ENCODE measurements at places on chromosomes 4 and X. TPM values are rescaled to one million over a fixed set of nuclear protein-coding genes. Genes with fewer than 3 reads are reported as not detected.

GRCh38 chrX:135982860-135983259 is 2.4 kb upstream of the SLC9A6 start:
- no peaks in the 10 kb centered on the region for H3K27me3 ChIP-seq
- no peak overlapping the region for H3K4me3 ChIP-seq
- DNase-seq: no peak
- H3K36me3 ChIP-seq: no peaks in the 10 kb centered on the region

- DNase-seq: no peak
- H3K27me3 ChIP-seq: no peaks in the 10 kb centered on the region
- no peak overlapping the region for H3K27ac ChIP-seq
- peak overlapping the region; percentile 99 for H3K4me3 ChIP-seq
- peaks cover 5% of the 10 kb centered on the region for H3K36me3 ChIP-seq
- no peaks in the 10 kb centered on the region for H3K4me1 ChIP-seq
Measured at GRCh38 chr4:39365360-39365759, 802 bp downstream of the RFC1 start.

GRCh38 chr4:176988226-176988625 is 195.5 kb upstream of the VEGFC start:
- no peak for DNase-seq
- H3K36me3 ChIP-seq: no peaks in the 10 kb centered on the region
- H3K4me3 ChIP-seq: no peak overlapping the region
- peaks cover 6% of the 10 kb centered on the region for H3K4me1 ChIP-seq

- no peaks in the 10 kb centered on the region for H3K27me3 ChIP-seq
- no peak overlapping the region for H3K4me3 ChIP-seq
- no peak for DNase-seq
- no peak overlapping the region for H3K27ac ChIP-seq
Measured at GRCh38 chrX:40291553-40291952, 193.8 kb upstream of the BCOR start.

DNA sequence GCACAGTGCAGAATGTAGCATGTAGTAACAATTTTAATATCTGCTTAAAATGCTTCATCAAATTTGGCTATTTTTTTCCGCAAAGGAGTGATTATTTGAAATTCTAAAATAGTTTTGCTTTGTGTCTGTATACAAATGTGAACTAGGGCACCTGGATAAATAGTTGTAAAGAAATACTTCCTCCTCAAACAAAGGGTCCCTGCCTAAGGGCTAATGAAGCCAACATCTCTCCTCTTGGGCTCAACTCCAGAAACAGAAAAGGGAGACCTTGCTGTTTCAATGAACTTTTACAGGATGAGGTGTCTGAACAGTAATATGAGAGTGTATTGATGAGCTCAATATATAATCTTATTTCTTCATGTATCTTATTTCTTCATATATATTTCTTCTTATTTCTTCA is 30.8 kb upstream of the SCOC start:
- H3K27me3 ChIP-seq: no peaks in the 10 kb centered on the region
- no peaks in the 10 kb centered on the region for H3K36me3 ChIP-seq
- DNase-seq: no peak
- peaks cover 11% of the 10 kb centered on the region for H3K4me1 ChIP-seq
- H3K4me3 ChIP-seq: no peak overlapping the region

DNA sequence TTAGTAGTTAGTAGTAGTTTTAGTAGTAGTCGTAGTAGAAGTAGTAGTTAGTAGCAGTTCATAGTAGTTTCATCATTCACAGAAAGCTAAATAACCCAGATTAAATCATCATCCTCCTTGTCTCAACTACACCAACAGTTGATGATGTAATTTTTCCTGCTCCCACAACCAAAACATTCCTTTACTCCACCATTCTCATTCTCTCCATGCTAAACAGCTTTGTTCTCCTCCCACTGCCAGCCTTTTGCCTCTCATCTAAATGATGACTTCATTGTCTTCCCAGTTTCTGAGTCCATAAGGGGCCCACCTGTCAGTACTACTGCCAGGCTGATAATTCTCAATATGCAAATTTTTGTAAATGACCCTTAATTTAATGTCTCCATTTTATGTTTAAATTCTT is 68.9 kb downstream of the ARHGAP24 start:
- no peak overlapping the region for H3K27ac ChIP-seq
- no peaks in the 10 kb centered on the region for H3K4me1 ChIP-seq
- no peaks in the 10 kb centered on the region for H3K36me3 ChIP-seq
- H3K4me3 ChIP-seq: no peak overlapping the region

Gene UGT2A1
- total RNA-seq: not detected

Gene ALG13
- 77.2 TPM for total RNA-seq

Gene SLC10A6
- not detected for total RNA-seq

Gene SLC7A11
- total RNA-seq: 6.5 TPM

Gene SPANXD
- not detected for total RNA-seq

Gene BRS3
- not detected for total RNA-seq

DNA sequence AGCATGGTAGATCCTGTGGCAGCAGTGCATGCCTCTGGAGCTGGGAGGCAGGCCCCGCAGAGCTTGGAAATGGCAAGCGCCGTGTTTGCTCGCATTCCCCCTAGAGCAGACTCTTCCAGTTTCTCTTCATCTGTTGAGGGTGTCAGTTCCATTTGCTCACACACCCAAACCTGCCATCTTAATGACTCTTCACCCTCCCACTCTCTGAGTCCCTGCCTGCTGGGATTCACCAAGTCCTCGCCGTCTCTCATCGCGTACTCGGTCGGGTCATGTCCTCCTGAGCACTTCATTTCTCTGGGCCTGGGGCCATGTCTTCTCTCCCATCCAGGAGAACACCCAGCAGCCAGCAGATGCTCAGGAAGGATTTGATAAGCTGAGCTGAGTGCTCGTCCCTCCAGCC is 16.9 kb downstream of the ZBTB49 start:
- no peak overlapping the region for H3K27ac ChIP-seq
- H3K27me3 ChIP-seq: no peaks in the 10 kb centered on the region
- H3K4me1 ChIP-seq: no peaks in the 10 kb centered on the region
- DNase-seq: peak; percentile 29
- H3K4me3 ChIP-seq: no peak overlapping the region
- peaks cover 25% of the 10 kb centered on the region for H3K36me3 ChIP-seq

Gene PNPLA4
- 27.9 TPM for total RNA-seq

DNA sequence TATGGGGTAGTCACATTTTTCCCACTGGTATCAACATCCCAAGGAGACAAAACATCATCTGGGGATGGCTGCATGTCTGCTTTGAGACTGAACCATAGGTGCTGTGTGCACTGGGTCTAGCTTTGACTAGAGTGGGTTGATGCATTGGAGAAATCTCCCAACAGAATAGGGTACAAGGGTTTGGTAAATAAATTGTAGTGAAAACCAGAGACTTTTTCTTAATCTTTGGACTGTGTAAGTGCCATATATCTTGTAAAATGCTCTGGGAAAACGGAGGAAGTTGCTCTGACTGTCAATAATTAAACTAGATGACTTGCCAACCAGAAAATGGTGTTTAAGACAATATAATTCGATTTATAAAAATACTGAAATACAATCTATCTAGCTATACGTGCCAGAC is 1064.0 kb upstream of the SLIT2 start:
- no peak overlapping the region for H3K4me3 ChIP-seq
- no peak for DNase-seq
- no peaks in the 10 kb centered on the region for H3K27me3 ChIP-seq
- H3K27ac ChIP-seq: no peak overlapping the region
- no peaks in the 10 kb centered on the region for H3K4me1 ChIP-seq
- no peaks in the 10 kb centered on the region for H3K36me3 ChIP-seq

DNA sequence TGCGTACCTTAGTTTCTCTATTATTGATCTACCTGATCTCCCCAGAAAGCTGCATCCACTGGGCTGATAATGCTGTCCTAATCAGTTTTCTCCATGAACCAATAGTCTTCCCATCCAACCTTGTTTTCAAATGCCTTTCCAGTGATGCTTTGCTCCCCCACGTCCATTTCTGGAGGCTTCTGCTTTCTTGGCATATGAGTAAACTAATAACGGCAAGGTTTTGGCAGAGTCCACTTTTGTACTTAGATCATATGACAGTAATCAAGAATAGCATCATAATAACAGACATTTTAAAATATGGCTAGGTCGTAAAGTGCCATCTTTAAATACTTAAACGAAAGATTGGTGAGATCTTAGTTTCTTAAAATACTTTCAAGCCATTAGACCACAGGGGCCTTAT is 38.4 kb upstream of the FAM9B start:
- H3K27me3 ChIP-seq: no peaks in the 10 kb centered on the region
- no peaks in the 10 kb centered on the region for H3K36me3 ChIP-seq
- no peak for DNase-seq
- no peak overlapping the region for H3K27ac ChIP-seq

GRCh38 chr4:37798616-37799015 is 27.9 kb upstream of the PGM2 start:
- DNase-seq: no peak
- no peaks in the 10 kb centered on the region for H3K36me3 ChIP-seq
- no peaks in the 10 kb centered on the region for H3K4me1 ChIP-seq
- H3K27me3 ChIP-seq: no peaks in the 10 kb centered on the region

GRCh38 chr4:95457353-95457752 is 91.4 kb downstream of the UNC5C start:
- H3K27me3 ChIP-seq: no peaks in the 10 kb centered on the region
- H3K4me1 ChIP-seq: peaks cover 9% of the 10 kb centered on the region
- DNase-seq: no peak
- H3K36me3 ChIP-seq: no peaks in the 10 kb centered on the region
- H3K4me3 ChIP-seq: no peak overlapping the region
- H3K27ac ChIP-seq: no peak overlapping the region

GRCh38 chr4:17480210-17480927 is 31.5 kb downstream of the QDPR start:
- H3K27ac ChIP-seq: no peak overlapping the region
- H3K36me3 ChIP-seq: peaks cover 6% of the 10 kb centered on the region
- no peaks in the 10 kb centered on the region for H3K4me1 ChIP-seq
- H3K4me3 ChIP-seq: no peak overlapping the region

Gene PPP2R2C
- 5.9 TPM for total RNA-seq

- H3K4me3 ChIP-seq: no peak overlapping the region
- H3K27me3 ChIP-seq: no peaks in the 10 kb centered on the region
- no peak for DNase-seq
- no peak overlapping the region for H3K27ac ChIP-seq
- no peaks in the 10 kb centered on the region for H3K4me1 ChIP-seq
Measured at GRCh38 chrX:130300010-130300282, 31.2 kb upstream of the ZNF280C start.

Gene SLC39A8
- total RNA-seq: 45.3 TPM

Gene SSX4
- total RNA-seq: 1.7 TPM

- no peak overlapping the region for H3K4me3 ChIP-seq
- no peak overlapping the region for H3K27ac ChIP-seq
- no peak for DNase-seq
- no peaks in the 10 kb centered on the region for H3K27me3 ChIP-seq
Measured at GRCh38 chr4:181802207-181802606, 441.0 kb upstream of the TENM3 start.

DNA sequence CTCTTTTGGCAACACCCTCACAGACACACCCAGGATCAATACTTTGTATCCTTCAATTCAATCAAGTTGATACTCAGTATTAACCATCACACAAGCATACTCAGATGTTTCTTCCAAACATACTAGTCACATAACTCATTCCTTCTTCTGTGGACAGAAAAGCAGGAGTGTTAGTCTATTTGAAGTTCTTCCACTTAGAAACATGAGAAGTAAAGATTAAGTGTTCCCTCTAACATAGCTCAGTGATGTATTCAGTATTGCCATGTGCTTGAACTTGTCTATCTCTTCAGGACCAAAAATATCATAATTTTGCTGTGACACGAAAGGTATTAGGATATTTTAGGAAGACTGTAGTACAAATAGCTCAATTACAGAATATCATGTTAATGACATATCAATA is 25.8 kb upstream of the MAGED1 start:
- H3K4me3 ChIP-seq: no peak overlapping the region
- H3K4me1 ChIP-seq: no peaks in the 10 kb centered on the region
- H3K27me3 ChIP-seq: no peaks in the 10 kb centered on the region
- no peak overlapping the region for H3K27ac ChIP-seq
- no peak for DNase-seq

DNA sequence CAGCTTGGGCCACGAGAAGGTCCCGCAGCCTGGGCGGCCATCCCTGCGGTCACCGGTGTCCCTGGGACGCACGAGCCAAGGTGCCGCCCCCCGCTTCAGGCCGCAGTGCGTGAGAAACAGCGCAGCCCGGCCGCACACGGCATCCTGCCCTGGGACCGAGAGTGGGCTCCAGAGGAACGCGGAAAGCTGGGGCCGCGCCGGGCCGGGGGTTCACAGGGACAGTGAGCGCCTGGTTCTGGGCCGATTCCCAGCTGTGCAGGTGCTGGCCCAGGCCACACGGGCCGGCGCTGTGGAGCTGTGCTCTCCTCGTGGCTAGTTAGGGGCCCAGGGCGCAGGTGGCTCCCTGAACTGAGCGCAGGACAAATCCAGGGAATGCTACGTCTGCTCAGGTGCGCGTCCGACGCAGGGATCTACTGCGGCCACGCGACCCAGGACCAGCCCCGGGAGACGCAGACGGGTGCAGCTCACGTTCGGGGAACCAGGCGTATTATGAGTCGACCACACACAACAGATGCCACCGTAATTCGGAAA is 25.8 kb upstream of the GTPBP6 start:
- no peaks in the 10 kb centered on the region for H3K4me1 ChIP-seq
- no peak for DNase-seq
- no peak overlapping the region for H3K27ac ChIP-seq
- H3K27me3 ChIP-seq: no peaks in the 10 kb centered on the region
- no peak overlapping the region for H3K4me3 ChIP-seq
- peaks cover 9% of the 10 kb centered on the region for H3K36me3 ChIP-seq

- no peak overlapping the region for H3K27ac ChIP-seq
- no peak overlapping the region for H3K4me3 ChIP-seq
- no peaks in the 10 kb centered on the region for H3K27me3 ChIP-seq
- H3K36me3 ChIP-seq: no peaks in the 10 kb centered on the region
Measured at GRCh38 chr4:149884529-149885181, 69.0 kb upstream of the IQCM start.

GRCh38 chrX:7283741-7284140 is 135.8 kb upstream of the PUDP start:
- H3K27ac ChIP-seq: no peak overlapping the region
- no peak for DNase-seq
- H3K4me1 ChIP-seq: no peaks in the 10 kb centered on the region
- H3K27me3 ChIP-seq: no peaks in the 10 kb centered on the region

Gene MAGEC3
- total RNA-seq: 0.18 TPM

GRCh38 chr4:86218746-86219473 is 140.9 kb downstream of the MAPK10 start:
- no peaks in the 10 kb centered on the region for H3K4me1 ChIP-seq
- H3K27ac ChIP-seq: no peak overlapping the region
- DNase-seq: no peak
- no peak overlapping the region for H3K4me3 ChIP-seq
- H3K27me3 ChIP-seq: no peaks in the 10 kb centered on the region

Gene BEX2
- 23.6 TPM for total RNA-seq

Gene FDCSP
- not detected for total RNA-seq

Gene GAGE12F
- total RNA-seq: not detected

Data from endodermal cell (in vitro differentiated cells).